ENCODE measurements at places on chromosomes 1 and 21.

GRCh38 chr1:17148950-17149608 is 29.8 kb upstream of the PADI2 start:
- no peak for DNase-seq

DNA sequence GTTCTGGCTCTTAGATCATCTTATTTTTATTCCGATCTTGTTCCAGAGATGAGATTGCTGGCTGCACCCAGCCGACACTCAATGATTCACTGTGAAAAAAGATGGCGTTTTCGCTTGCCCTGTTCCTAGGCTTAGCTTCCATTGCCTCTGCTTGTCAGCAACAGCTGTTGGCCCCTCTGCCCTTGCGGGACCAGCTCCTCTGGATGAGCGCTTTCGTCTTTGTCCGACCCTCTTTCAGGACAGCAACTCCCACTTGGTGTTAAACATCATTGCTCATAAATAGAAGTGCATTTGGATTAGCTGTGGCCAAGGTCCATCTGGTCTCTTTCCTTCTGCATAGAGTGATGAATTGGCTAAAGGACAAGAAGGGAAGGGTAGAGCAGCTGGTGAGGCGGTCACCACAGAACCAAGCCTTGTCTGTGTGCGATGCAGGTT is 43.5 kb upstream of the SCCPDH start:
- DNase-seq, result no peak

- DNase-seq, result no peak
Measured at GRCh38 chr1:52127181-52128180, 14.4 kb upstream of the ZFYVE9 start.

GRCh38 chr1:51744506-51745303 is 127.8 kb downstream of the OSBPL9 start:
- DNase-seq, result no peak

GRCh38 chr1:235901461-235901860 is 34.8 kb upstream of the LYST start:
- no peak for DNase-seq

DNA sequence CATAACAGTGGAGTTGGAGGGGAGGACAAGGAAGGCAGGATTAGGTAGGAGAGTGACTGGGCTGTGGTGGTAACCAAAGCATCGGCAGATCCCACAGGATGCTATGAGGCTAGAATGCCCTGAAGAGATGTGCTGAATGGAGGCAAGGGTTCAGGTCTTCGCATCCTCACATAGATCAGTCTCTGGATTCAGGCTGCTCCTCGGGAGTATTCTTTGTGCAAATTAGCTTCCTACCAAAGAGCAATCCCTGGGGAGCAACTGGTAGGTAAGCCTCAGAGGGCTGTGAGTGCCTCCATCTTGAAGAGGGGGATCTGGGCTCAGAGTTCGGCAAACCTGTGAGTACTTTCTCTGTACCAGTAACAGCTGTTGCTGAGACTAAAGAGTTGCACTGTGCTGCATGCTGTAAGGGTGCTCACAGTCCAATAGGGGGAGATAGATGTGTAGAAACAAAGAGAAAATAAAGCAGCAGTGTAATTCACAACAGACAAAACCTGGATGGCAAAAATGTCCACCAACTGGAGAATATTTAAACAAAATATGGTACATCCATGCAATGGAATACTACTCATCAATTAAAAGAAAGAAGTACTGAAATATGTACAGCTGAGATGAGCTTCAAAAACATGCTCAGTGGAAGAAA is 322.4 kb upstream of the DEPDC1 start:
- no peak for DNase-seq

Data from NCI-H1048 (cell line).